ENCODE measurements at places on chromosomes 13 and 19.

GRCh38 chr13:39847336-39847735, 191.9 kb downstream of the COG6 start:
- no peak for DNase-seq

GRCh38 chr13:100439247-100439970, 149.2 kb downstream of the GGACT start:
- DNase-seq = no peak

GRCh38 chr13:97892717-97893116, 60.8 kb upstream of the IPO5 start:
- DNase-seq = no peak

DNA sequence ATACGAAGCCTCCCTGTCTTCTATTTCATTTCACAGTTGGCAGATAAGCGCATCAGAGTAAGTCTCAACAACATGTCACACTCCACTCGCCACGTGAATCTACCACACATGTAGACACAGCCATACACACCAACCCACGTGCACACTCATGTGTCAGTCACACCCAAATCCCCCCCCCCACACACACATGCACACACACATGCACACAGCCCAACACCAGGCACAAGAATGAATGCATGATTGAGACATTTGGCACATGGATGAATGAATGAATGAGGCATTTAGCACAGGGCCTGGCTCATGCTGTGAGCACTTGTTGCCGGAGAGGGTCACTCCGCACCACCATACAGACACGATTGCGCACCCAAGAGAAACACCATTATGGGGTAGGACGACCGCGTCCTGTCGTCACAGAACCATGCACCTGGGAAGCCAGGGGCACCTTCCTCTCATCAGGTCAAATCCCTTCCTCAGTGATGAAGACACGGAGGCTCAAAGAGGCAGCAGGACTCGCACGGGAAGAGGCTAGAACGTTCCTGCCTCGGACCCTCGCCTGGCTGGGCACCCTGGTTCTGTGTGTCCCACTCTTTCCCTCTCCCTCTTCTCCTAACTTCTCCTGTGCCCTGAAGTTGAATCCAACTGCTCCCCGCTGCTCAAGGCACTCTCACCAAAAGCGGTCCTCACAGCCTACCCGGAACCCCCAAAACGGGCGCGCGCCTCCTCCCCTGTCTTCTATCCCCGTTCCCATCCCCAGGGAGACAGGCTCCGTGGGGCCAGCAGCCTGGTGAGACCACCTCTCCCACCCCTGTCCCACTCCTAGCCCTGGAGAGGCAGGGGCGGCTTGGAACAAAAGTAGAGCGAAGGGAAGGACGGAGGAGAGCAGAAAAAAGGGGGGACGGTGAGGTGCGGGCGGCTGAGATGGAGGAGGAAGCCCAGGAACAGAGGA, 1.3 kb downstream of the MEIS3 start:
- no peak for DNase-seq

DNA sequence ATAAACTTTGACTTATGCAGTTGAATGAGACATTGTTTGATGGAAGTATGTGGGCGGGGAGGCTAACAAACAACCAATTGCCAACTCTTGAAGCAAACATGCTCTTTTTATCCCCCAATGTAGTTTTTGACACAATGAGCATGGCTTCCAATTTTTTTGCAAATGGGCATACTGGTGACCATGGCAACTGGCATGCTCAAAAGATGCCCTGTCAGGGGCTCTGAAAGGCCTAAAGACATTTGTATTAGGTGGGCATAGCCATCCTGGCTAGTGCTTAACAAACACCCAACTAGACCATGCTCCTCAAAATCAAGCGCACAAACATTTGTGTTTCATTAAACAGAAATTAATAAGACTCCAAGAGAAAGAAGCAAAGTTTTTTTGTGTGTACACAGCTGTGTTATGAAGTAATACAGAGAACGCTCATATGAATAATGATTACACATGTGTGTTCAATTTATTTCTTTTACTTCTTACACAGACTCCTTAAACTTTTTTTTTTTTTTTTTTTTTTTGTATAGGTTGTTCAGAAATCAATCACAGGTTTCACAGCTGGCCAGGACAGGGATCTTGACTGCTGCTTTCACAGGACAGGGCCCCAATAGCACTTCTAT, 95.6 kb downstream of the DLEU7 start:
- no peak for DNase-seq

- DNase-seq = no peak
These were observed 172.2 kb upstream of the SLC10A2 start for GRCh38 chr13:103238441-103238840.
